ENCODE measurements at places on chromosomes 1 and 21. TPM values are rescaled to one million over a fixed set of nuclear protein-coding genes. Genes with fewer than 3 reads are reported as not detected.

DNA sequence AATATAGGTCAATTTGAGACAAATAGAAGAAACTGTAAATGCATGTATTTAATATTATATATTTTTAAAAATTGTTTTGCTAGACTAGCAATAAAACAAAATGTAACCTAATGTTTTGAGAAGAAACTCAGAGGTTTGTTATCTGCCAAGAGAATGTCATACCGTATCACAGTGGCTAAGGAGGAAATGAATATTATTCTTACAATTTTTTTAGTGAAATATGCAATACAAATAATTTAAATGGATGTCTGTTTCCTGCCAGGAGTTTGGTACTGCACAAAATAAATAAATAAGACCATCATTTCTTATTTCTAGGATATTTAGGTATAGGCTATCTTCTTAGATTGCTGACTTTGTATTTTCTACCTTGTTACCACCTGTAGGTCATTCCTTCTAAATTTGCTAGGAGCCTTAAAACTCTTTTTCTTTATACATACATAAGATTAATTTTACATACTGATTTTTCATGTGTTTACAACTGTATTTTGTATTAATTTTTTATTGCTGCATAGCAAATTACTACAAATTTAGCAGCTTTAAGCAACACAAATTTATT is 113.6 kb downstream of the NEK7 start:
- no peak for DNase-seq

DNA sequence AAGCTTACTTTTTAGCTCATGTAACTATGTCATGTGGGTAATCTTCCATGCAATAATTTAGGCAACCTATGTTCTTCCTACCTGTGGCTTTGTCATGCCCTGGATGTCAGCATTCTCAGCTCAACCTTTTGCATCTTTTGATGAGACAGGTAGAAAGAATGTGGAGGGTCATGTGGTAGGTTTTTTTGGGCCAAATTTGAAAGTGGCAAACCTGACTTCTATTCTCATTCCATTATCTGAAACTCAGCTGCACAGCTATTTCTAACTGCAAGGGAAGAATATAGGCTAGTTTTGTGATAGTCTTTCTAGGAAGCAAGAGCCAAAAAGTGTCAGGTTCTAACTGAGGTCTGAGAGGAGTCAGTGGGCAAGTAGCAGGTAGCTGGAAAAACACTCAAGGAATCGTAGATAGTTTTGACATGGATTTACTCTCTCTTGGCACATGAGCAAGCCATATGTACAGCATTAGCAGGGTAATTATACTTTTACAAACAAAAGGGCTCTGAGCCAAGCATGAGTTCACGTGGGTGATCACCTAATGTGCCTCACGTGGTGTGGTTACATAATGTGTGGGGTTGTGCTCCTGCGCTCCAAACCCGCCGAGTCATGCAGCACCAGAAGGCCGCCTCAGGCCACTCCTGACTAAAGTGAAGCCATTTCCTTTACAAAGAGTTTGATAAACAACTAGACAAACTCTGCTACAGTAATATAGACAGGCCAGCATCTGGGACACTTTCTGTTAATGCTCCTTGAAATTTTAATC is 1013.8 kb downstream of the PLA2G4A start:
- no peak for DNase-seq

The APCS gene
- total RNA-seq, result not detected

The CYP2J2 gene
- total RNA-seq, result 0.42 TPM

DNA sequence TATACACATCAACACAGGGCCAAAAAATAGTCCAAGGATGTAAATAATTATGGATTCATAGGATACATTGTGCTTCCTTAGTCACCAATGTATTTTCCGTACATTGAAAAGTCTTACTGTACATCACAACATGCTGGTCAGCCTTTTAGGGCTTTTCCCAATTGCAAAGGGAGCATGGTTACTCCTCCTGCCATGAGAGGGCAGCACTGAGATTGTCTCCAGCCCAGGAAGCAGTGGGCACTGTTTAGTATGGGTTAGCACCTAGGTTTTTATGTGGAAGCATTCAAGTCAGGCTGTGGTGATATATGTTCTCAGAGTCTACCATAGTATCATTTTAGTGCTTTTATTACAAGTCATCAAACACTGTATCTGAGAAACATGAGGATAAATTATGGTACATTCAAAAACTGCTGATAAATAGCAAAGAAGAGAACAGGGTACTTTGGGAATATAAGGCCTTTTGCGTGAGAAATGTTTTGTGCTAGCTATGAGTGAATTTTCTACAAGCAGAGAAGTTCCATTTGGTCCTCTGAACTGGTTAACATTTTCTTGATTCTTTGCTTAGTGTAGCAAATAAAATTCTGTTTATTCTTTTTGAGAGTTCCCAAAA is 34.0 kb downstream of the ST6GALNAC5 start:
- no peak for DNase-seq

The MYOM3 gene
- total RNA-seq, result not detected

- no peak for DNase-seq
Observed at GRCh38 chr1:47725511-47725991, 271.6 kb downstream of the TRABD2B start.

Data from CD8-positive, alpha-beta memory T cell (primary cell).